ENCODE measurements at places on chromosomes 2 and 18.

- no peak for DNase-seq
Observed at GRCh38 chr2:11839916-11840315, 93.5 kb downstream of the LPIN1 start.

- DNase-seq, result peak; percentile 18
Observed at GRCh38 chr2:216188559-216188850, 79.4 kb downstream of the XRCC5 start.

DNA sequence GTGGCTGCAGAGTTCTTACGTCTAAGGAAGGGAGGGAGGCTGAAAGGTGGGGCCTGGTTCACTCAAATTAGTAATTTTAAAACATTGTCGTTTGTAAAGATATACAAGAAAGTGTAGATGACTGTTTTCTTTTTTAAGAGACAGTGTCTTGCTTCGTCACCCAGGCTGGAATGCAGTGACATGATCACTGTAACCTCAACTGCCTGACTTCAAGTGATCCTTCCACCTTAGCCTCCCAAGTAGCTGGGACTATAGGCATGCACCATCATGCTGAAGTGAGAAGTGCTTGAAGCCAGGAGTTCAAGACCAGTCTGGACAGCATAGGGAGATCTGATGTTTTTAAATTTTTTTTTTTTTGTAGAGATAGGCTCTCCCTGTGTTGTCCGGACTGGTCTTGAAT is 52.9 kb downstream of the HNRNPLL start:
- DNase-seq, result no peak

DNA sequence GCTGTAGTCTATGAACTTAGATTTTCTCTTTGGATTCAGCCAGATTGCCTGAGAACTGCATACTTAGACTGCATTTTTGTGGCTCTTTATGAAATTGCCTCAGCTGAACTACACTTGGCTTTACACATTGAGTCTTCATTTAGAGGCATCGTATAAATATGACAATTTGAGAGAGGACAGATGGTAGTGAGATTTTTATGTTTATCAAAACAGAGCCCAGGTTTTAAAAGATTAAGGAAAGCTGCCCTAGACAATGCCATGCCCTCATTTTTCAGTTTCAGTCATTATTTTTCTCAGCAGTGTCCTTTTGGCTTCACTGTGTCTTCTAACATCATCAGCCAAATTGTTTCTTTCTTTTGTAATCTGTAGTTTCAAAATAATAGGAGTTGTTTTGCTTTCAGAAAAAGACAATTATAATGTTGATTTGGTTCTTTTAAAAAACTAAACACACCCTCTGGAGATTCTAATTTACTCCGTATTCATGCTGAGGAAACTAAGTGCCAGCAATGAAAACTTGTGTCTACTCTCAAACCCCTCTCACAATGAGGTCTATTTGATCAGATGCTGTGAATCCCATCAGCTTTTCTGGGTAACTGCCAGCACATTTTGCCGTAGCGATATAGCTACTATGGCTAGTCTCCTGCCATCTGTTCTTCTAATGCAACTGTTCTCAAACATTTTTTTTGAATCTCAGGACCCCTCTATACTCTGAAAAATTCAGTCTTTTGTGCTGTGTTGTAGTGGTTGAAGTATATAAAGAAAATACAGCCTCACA is 46.2 kb downstream of the TWSG1 start:
- peak; percentile 45 for DNase-seq

DNA sequence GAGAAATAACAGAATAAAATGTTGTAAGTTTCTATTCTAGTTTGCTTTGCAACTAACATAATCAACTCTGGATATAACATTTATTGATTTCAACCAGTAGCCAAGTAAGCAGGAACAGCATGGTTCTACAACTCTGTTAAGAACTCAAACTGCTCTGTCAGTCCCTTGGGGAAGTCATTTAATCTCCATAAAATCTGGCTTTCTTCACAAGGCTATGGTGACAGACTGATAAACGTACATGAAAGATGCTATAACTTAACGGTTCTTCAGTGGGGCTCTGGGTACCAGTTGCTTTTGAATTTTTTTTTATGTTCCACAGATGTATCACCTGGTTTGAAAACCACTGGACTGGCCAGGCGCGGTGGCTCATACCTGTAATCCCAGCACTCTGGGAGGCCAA is 10.3 kb downstream of the PSME4 start:
- no peak for DNase-seq

DNA sequence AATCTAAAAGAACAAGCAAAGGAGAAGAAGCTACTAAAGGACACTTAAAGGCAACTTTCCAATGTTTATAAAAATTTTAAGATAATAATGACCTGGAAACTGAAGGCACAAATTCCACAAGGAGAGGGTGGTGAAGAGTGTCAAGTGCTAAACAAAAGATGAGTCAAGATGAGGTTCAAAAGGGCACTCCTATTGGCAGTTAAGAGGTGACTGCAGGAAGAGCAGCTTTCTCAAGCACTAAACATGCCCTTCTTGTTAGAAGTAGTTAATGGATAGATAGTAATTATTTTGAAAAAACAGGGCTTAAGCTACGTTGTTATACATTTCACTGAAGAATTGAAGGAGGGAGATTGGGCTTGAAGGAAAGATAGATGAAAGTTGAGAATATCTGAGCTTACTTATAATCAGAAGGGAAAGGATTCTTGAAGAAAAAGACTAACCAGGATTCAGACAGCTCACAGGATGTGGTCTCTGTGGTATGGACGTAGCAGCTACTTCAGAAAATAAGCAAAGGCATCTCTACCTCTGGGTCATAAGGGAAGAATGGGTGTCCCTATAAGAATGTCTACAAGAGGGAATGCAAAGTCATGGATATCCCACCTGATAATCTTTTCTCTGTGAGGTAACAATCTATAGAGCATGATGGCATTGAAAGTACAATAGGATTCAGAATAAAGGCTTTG is 454.7 kb upstream of the SLC39A10 start:
- DNase-seq, result peak; percentile 16

DNA sequence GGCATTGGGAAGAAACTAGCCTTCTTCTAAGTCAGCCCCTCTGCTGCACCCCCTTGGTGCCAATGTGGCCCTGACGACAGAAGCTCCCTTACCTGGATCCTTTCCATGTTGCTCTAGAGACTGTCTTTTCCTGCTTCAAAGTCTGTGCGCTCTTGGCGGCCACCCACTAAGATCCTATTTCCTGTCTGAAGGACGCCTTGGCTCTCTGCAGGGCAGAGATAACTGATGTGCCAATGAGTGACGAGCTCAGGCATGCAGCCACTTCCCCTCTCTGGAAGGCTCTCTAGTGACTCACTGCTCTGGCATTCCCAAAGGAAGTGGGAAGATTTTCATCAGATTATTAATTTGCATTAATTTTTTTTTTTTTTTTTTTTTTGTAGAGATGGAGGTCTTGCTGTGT is 273.5 kb downstream of the CDH20 start:
- DNase-seq, result peak; percentile 93

- no peak for DNase-seq
Observed at GRCh38 chr2:211181626-211182025, 625.2 kb downstream of the CPS1 start.

DNA sequence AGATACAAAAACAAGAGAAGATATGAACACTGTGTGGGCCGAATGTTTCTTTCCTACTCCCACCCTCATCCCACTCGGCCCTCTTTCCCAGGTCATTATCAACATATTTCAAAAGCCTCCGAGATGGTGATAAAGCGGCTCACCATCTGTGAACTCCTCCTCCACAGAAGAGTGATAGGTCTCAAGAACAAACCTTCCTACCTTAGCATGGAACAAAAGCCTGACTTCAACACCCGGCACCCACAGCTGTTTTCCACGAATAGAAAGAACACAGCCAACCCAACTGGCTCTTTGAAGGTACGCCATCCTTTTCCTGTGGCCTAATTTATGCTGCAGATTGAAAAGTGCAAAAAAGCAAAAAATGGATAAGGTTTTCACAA is 28.8 kb downstream of the BCL2 start:
- no peak for DNase-seq

DNA sequence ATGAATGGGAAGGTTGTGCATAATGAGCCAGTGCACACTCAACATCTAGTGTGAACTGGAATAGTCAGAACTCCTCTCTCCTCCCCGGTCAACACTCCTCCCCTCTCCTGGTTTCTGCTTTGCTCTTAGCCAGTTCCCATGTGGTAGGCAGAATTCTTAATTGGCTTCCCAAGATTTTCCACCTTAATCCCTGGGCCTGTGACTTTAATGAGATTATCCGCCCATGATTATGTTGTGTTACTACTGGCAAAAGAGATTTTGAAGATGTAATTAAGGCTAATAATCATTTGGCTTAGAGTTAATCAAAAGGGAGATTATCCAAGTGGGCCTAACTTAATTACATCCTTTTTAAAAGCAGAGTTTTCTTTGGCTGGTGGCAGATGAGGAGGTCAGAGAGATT is 34.2 kb upstream of the REV1 start:
- DNase-seq, result no peak

DNA sequence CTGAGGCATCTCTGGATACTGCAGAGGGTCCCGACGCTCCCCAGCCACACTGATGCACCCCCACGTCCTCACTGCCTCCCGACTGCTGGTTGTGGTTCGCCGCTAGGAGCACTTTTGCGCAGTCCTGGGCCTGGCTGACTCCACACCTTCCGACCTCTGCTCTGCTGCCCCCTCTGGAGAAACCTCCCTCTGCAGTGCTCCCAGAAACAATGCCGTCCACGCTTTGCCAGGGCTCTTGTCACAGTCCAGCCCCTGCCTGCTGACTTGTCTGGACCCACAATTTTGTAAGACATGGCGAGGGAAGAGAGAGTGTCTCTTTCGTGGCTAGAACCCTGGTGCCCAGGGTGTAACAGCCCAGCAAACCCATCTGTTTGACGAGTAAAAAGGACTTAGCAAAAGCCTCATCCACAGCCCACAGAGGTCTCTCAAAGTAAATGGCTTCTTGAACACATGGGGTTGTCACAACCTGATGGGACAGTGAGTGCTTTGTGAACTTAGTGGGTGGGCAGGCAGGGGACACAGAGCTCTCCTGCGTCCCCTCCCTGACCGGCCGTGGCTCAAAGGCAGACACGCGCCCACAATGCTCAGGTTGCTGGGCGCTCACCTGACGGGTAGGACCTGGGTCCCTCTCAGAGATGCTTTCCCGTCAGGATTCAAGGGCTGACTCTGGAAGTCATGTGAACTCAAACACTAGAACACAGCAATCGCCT is 4.0 kb downstream of the COPS9 start:
- DNase-seq, result no peak

- DNase-seq, result no peak
Observed at GRCh38 chr2:217933617-217933993, 69.2 kb downstream of the TNS1 start.

DNA sequence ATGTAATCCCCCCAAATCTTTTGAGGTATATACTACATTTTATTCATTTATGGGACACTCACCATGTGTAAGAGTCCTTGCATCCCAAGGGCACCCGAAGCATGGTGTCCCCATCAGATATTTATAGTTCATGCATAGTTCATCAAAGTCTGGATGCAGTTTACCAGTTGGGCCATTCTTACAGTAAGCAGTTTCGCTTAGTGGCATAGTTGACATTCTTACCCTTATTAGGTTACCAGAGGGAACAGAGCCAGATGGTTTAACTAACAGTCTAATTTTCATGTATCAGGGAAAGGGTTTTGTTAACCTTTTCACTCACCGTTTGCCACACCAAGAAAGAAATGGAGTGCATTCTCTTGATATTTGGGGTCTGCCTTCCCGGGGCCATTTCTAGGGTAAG is 7.1 kb downstream of the ZNF407 start:
- DNase-seq, result peak; percentile 58

DNA sequence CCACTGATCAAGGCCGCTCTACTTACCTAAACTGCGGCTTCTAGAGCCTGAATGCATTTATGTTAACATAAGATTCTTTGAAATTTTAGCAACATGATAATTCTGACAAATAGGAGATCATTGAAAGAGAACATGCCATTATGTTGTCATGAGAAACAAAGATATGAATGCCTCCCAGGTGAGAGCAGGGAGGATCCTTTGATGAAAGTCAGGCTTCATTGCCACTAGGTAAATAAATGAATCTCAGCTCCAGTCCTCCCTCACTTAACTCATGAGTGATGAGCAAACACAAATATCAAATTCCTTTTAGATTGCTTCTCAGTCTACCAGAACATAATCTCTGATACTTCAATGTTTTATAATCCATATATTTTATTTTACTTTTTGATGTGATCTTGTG is 463.2 kb upstream of the CDH7 start:
- no peak for DNase-seq

Measured in foreskin fibroblast (primary cell).